ENCODE measurements at places on chromosomes 5 and 9.

- DNase-seq = no peak
Measured at GRCh38 chr9:128523199-128523925, 18.8 kb downstream of the GLE1 start.

DNA sequence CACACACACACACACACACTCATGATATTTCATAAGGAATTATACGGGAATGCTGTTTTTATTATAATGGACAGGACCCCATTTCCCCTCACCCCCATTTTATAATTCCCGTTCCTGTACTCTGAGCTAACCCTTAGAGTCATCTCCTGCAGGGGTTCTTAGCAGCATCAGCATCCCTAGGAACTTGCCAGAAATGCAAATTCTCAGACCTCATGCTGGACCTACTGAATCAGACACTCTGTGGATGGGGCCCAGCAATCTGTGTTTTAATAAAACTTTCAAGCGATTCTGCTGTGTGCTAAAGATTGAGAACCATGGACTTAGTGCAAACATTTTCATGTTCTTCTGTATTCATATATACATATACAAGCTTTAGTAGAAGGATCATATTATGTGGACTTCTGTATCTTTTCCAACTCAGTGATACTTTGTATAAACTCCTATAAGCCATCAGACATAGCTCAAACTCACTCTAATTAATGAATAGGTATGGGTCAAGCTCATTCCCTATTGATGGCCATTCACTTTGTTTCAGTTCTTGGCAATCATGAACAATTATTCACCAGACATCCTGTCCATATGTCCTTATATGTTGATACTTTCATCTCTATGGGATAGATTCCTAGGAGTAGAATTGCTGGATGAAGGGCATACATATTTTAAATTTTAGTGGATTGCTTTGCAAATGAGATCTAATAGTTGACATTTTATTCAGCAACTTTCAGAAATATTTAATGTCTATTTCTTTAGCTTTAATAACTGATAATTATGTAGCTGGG, 65.5 kb downstream of the ARHGEF28 start:
- DNase-seq = no peak

DNA sequence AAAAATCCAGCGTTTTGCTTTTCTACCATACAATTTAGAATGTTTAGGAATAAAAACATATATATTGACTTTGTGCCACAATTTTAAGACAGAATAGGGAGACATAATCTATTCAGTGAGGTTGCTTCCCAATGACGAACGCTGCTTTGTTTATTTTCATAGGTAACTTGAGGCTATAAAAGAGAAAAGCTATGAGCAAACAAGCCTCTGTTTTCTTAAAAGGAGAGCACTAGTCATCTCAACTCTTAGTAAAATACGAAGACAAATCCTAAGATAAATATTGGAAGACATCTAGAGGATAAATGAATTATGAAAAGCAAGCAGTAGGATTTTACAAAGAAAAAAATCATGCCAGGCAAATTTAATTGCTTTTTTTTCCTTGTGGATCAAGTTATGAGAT, 363.6 kb downstream of the ANXA1 start:
- DNase-seq = no peak

- no peak for DNase-seq
Measured at GRCh38 chr9:119841016-119841415, 471.8 kb upstream of the BRINP1 start.

DNA sequence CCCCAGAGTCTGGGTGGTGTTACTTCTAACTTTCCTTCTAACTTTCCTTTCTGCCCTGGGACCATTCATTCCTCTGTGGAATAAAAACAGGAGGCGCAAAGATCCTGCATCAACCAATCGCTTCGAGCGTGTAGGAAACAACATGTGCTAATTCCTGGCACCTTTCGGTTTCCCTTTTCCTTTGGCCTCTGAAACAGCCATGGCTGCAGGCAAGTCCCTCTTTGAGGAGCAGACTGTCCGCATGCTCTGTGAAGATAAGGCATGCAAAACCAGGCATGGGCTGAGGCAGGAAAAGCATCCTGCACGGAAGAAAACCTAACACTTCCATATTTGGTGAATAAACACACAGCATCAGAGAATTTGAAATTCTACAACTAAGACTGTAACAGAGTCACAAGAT, 128.3 kb downstream of the HSD17B3 start:
- DNase-seq = no peak

DNA sequence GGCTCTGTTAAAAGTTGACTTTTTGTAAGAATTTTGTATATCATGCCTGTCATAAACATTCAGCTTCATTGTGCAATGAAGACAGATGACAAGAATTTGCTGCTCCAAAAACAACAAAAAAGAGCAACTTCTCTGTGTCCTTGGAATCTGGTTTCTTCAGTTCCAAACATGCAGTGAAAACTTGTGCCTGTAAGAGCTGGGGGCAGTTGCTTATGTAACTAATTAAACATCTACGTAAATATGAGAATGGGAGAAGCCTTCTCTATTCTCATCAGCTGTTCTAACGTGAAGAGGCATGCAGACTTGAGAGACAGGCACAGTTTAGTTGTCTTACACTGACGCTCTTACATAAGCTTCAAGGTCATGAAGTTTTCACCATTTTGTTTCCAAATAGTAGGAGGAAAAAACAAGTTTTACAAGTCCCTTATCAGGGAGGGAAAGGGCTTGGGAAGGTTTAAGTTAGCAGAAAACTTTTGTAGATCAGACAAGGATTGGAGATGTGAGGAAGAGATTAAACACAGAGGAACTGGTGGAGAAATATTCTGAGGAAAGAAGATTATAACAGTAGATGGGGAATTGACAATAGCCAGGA, 170.4 kb downstream of the RFK start:
- no peak for DNase-seq

- DNase-seq = no peak
Measured at GRCh38 chr5:129746876-129747275, 1.0 kb upstream of the MINAR2 start.

GRCh38 chr5:139889410-139889809, 93.8 kb downstream of the PSD2 start:
- no peak for DNase-seq

DNA sequence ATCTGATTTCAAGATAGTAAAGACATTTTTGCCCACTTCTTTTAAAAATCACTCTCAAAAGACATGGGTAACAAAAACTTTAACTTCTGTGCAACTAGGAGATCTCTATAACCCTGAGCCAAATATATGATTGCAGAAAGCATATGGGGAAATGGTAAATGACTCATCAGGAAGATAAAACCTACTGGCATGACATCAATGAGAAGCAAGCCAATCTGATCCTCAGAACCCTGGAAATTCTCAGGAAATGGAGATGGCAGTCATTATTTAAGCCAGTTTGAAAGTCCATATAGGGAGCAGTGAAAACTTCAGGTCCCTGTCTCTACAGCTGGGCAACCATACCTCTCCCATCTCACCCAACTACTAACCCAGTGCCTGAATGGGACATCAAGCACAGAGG, 249.7 kb upstream of the NREP start:
- DNase-seq = no peak

GRCh38 chr5:30574761-30575160, 618.7 kb upstream of the CDH6 start:
- no peak for DNase-seq

DNA sequence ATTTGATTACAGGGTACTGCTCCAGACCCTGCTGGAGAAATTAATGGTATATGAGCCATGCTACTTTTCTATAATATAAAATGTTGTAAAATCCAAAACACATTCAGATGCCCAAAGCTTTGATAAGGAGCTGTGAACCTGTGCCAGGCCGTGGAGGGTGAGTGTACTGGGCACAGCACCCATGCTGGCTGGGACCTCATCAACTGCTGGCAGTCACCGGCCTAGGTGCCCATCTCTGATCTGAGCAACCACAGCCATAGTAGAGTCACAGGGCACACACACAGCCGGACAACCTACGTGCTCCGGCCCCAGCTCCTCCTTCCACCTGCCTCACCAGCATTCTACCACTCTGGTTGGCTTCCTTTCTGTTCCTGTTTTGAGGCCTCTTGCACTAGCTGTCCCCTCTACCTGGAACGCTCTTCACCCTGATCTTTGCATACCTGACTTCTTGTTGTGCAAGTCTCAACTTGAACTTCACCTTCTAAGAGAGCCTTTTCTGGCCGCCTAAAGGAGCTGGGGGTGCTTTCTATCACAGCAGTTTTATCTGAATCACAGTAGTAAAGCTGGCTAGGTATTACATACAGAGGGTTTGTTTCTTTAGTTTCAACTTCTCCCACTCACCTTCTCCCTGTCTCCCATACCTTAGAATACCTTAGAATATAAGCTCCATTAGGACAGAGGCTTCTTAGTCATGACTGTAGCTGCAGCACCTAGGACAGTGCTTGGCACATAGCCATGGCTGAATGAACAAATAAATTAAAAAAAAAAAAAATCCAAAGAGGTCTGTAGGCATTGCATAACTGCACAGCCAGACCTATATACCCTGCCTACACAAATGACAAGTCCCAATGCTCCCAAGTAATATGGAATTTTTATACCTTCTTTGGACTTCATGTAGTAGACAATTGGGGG, 51.7 kb downstream of the MED27 start:
- DNase-seq = no peak

GRCh38 chr5:91302305-91302704, 80.8 kb downstream of the ARRDC3 start:
- DNase-seq = no peak

- DNase-seq = no peak
Measured at GRCh38 chr5:39349484-39349883, 14.8 kb downstream of the C9 start.

GRCh38 chr5:172701291-172701656, 60.2 kb downstream of the NEURL1B start:
- no peak for DNase-seq

GRCh38 chr5:94043311-94043710, 301.9 kb upstream of the POU5F2 start:
- no peak for DNase-seq

DNA sequence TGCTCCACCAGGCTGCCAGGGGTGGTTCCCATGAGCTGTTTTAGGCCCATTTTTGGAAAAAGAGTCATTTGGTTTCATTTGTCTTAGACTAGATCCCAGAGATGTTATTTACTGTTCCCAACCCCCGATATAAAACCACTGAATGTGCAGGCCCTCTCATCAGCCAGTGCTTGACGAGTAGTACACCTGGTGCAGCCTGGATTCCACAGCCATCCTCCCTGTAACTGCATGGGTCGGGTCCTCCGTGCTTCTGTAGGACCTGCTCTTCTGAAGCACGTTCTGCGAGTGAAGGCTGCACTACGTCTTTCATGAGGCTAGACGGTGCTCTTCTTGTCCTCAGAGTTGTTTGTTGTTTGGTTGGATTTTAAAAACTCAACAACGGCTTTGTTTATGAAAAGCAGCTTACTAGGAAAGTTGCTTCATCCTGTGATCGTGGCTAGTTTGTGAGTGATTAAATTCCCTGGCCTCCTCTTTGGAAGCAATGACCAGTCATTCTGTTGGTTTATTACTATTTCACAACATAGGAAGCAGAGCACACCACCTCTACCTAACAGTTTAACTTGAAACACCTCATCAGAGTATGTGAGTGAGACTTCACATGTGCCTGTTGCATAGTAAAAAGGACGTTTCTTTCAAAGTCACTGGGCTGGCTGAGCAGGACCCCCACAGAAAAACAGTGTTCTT, 135.2 kb downstream of the AOPEP start:
- DNase-seq = no peak

DNA sequence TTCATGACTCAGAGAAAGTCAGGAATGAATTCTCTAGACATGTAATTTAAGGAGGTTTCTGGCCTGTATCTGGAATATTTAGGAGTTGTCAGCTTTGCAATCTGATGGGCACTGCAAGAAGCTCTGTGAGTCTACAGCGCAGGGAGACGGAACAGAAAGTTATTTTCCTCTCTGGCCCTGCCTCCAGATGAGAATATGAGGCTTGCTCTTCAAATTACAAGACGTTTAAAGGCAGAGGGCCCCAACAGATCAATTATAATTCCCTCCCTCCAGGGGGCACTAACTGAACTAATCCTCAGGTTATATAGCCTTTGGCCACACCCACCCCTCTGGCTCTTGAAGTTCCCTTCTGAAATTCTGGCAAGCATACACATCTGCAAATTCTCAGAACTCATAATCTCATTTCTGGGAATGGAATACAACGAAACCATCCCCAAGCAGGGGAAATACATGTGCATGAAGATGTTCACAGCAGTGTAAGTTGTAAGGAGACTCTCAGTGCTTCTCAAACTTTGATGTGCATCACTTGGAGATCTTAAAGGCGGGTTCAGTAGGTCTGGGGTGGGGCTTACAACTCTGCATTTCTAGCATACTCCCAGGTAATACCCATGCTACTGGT, 307.6 kb downstream of the CWC27 start:
- no peak for DNase-seq

GRCh38 chr5:52922384-52922783, 66.8 kb upstream of the ITGA2 start:
- no peak for DNase-seq

- DNase-seq = no peak
Measured at GRCh38 chr9:97860451-97861147, 7.6 kb downstream of the FOXE1 start.

DNA sequence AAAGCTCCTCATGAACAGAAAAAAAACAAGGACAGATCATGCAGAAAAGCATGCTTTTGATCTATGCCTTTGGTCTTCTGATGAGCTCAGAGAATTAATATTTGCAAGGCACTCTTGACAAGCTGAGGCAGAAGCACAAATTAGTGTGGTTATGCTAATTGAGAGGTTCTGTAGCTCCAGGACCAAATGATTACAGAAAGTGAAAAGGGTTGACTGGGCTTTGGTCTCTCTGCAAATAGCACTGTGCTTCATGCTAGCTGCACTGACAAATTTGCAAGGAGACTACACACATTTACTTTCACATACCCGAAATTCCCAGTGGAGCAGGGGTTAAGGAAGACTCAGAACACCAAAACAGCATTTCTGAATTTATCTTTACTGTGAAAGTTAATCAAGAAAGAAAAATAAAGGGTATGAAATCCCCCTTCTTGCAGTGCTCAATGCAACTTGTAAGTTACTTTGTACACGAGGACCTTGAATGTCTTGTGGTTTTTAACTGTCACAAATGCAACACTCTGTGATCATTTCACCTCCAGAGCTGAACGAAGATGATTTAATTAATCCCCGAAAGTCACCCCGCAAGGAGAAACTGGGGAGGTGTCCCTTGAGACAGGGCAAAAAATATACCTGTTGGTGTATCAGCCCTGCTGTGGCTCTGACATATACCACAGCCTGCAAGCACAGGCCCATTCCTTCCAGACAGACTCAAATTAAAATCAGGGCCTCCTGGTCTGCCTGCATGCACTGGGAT, 11.9 kb downstream of the RAPGEF1 start:
- DNase-seq = no peak

DNA sequence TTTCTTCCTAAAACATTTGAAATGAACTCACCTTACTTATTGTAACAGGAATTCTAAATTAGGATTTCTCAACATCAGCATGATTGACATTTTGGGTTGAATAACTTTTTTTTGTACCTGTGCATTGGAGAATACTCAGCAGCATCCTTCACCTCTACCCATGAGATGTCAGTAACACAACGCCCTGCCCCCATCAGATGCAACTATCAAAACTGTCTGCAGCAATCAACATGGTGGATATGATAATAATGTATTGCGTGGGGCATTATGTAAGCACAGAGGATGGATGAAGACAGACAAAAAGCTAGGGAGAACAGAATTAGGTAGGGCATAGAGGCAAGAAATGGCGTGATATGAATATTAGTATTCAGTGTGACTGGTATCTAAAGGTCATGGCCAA, 94.1 kb downstream of the PLK2 start:
- no peak for DNase-seq

- no peak for DNase-seq
Measured at GRCh38 chr5:170478306-170478705, 25.5 kb upstream of the KCNIP1 start.

GRCh38 chr9:19799784-19800183, 10.9 kb upstream of the SLC24A2 start:
- no peak for DNase-seq

GRCh38 chr5:178462816-178463215, 127.4 kb downstream of the COL23A1 start:
- DNase-seq = no peak

All from cortex of kidney (tissue), 1 donor.